Sigmoid colon (tissue), 7 donors: ENCODE measurements at places on chromosomes 11 and 22. TPM values are rescaled to one million over a fixed set of nuclear protein-coding genes. Genes with fewer than 3 reads are reported as not detected.

DNA sequence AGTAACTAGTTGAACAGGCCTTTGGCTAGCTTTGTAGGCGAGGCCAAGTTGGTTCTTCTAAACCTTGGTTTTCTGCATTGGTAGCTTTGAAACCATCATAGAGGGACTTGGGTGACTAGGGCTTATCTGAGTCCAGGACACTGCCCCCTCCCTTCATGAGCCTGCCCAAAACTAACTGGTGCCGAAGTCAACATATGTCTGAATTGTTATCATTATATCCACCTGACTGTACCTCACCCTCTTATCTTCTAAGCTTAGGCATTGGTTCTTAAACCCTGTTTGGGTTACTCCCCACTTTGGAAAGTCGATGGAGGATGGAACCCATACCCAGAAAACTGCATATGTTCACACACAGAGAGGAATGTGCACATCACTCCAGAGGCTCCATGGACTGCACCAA is 7.6 kb upstream of the MAPK8IP1 start:
- H3K4me3 ChIP-seq = no peak overlapping the region
- no peak overlapping the region for H3K27ac ChIP-seq
- no peaks in the 10 kb centered on the region for H3K27me3 ChIP-seq
- DNase-seq = no peak
- no peaks in the 10 kb centered on the region for H3K4me1 ChIP-seq
- peaks cover 43% of the 10 kb centered on the region for H3K36me3 ChIP-seq

RBFOX2 gene
- total RNA-seq = 143 TPM

DNA sequence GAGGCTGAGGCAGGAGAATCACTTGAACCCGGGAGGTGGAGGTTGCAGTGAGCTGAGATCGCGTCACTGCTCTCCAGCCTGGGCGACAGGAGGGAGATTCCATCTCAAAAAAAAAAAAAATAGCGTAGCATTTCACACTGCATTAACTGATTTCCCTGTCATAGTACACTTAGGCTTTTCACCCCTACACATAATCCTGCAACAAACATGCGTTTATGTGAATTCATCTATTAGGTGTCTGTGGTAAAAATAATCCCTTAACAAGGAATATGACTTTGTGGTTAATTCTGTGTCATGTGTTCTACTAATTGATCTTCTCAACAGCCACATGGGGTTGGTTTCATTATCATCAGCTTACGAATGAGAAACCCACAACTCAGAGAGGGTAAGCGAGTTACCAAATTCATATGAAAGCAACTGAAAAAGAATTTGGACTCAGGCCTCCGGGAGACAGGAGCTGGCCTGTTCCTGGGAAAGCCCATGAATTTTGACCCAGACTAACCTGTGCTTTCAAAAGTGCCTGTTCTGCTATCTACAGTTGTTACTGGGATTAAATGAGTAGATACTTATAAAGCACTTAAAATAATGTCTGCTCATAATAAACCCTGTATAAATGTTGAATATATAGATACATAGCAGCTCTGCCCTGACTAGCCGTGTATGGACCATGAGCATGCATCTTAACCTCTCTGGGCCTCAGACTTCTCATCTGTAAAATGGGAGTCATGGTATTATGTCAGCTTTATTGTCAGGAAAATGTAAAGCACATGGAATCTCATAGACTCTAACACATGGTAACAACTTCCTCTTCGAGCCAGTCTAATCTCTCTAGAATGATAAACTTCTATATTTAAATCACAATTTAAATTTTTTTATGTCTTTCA is 36.6 kb downstream of the KCNJ1 start:
- no peak overlapping the region for H3K4me3 ChIP-seq
- no peak for DNase-seq
- no peaks in the 10 kb centered on the region for H3K36me3 ChIP-seq

DNA sequence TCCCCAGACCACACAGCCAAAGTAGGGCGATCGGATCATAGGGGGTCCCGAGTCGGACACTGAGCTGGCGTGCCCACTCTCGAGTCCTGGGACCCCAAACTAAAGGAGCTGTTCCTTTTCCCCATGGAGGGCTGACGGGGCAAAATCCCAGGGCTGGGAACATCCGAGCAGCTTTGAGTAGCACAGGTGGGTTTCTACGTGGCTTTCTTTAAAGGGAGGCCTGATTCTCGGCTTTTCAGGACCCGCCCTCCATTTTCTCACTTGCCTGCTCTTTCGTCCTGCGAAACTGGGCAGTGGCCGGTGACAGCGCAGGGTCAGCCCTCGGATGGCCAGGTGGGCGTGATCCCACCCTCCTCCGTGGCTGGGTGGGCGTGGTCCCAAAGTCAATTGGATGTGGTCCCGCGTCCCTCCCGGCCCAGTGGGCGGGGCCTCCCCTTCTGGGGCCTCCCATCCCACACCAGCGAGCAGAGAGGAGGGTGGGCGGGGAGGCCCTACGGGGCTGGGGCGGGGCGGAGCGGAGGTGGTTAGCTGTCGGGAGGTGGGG is 17.5 kb upstream of the TXNRD2 start:
- H3K36me3 ChIP-seq = peaks cover 4% of the 10 kb centered on the region
- no peaks in the 10 kb centered on the region for H3K27me3 ChIP-seq
- H3K4me3 ChIP-seq = peak overlapping the region; percentile 30
- peak; percentile 88 for DNase-seq

DNA sequence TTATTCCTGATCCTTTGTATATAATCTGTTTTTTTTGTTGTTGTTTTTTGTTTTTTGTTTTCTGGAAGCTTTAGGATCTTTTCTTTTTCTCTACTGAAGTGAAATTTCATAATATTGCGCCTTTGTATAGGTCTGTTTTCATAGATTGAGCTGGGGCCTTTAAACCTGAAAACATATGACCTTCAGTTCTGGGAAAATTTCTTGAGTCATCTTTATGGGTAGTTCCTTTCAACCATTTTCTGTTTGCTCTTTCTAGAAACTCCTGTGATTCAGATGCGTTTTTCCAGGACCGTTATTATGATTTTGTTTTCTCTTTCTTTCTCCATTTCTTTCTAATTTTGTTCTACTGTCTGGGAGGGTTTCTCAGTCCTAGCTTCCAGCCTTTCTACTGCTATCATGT is 43.7 kb downstream of the BSX start:
- H3K27ac ChIP-seq = no peak overlapping the region
- H3K4me3 ChIP-seq = no peak overlapping the region
- H3K36me3 ChIP-seq = peaks cover 7% of the 10 kb centered on the region
- DNase-seq = no peak
- H3K4me1 ChIP-seq = no peaks in the 10 kb centered on the region

GRCh38 chr11:17734418-17734911 is at the start of gene KCNC1:
Gene KCNC1 (plus strand): TSS chr11:17734781. CDS start chr11:17736003, 1,222 bp downstream.
- peaks cover 28% of the 10 kb centered on the region for H3K4me1 ChIP-seq
- DNase-seq = peak; percentile 61
- no peak within 1 kb of the TSS for H3K27ac ChIP-seq
- H3K36me3 ChIP-seq = no peaks in the 10 kb centered on the region
